ENCODE measurements at places on chromosomes 3 and 15.
A peak's percentile ranks its signal among the peaks of the same experiment; 100 is the strongest.

DNA sequence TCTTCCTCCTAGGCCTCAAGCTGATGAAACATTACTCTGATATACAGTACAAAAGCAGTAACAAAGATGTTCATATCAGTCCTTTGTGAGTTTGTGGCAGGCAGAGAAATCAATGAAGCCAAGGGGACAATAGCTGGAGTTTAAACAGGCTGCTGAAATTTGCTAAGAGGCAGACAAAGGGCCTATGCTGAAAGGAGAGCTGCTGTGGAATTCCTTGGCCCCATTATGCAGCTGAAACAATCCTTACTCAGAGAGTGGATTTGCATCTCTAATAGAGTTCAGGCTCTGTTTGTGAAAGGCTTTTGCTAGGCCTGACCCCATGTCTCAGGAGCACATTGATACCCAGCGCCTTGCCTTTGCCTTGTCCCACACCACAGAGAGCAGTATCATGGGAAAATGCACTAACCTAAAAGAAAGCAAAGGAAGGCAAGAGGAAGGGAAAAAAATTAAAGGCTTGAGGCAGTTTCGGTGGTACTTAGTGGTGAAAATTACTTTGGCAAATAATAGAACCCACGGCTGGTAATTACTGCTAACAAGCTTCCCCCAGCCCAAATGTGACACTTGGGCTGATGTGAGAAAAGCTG, 195.0 kb upstream of the EPHA3 start:
- DNase-seq: no peak

GRCh38 chr3:97699889-97700288, 64.7 kb upstream of the ARL6 start:
- no peak for DNase-seq

GRCh38 chr3:101890716-101891115, 41.4 kb downstream of the NFKBIZ start:
- no peak for DNase-seq

DNA sequence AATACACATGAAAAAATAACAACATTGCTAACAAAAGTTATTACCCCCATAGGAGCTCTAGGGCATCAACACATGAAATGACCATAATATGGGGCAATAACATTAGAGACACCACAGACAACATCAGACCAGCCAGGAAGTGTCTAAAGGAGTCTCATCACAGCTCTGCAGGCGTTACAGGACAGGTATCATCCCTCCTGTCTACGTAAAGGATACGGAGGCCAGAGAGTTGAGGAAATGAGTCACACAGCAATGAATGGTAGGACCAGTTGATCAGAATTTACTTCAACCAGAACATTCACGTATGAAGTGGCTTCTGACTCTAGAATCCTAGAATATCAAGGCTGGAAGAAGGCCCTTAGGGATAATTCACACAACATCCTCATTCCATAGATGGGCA, 1.8 kb downstream of the NME9 start:
- DNase-seq: no peak

DNA sequence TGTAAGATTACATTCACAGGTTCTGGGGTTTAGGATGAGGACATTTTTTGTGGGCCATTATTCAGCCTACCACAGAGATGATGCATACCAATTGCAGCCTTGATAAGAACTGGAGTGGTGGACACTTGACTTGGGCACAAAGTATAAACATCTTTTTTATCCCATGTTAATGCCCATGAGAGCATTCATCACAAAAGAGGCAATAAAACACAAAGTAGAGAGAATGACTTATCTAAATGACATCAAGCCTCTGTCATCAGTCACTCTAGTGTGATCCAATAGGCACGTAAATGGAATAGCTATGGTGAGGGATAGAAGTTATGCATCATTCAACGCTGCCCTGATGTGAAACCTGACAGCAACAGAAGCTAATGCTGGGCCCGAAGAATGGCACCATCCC, 25.8 kb downstream of the VEPH1 start:
- no peak for DNase-seq

GRCh38 chr15:92892201-92892555, 7.9 kb upstream of the CHD2 start:
- no peak for DNase-seq

GRCh38 chr15:89330881-89331595, 3.6 kb downstream of the POLG start:
- no peak for DNase-seq

GRCh38 chr3:157650172-157650571, 147.0 kb upstream of the VEPH1 start:
- DNase-seq: no peak

DNA sequence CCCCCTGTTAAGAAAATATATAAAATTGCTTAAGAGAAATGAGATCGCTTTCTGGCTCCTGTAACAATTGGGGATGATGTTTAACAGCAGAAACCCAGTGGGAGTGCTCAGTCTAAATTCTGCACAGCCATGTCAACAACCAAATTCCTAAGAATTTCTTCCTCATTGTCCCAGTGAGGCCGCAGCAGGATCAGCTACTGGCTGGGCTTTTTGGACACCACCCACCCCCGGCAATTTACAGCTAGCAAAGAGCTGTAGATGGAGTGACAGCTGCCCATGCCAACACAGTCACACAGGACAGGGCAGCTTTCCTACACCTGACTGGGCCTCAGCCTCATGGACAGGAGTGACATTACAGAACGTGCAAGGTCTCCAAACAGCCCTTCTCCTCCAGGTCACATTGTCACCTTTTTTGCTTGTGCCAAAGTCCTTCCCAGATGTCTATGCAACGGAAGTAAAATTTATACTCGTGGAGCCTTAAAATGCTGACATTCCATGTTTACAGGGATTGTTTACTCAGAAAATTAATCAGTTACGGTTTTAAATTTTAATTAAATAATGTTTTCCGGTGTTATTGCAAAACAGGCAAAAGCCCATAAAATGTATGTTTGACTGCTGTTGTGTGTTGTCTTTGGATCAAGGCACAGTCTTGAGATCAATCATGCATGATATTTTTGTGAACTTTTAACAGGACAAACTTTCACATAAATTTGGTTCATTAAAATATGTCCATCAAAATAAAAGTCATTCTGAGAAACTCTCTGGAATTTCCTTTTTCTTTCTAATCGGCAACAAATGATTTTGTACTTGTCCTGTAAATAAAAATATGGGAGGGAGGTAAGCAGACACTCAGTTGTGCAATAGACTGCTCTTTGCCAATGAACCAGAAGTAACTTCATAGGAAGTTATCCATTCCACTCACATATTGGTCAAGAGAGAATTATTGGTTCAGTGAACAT, 943.2 kb downstream of the MCTP2 start:
- no peak for DNase-seq

DNA sequence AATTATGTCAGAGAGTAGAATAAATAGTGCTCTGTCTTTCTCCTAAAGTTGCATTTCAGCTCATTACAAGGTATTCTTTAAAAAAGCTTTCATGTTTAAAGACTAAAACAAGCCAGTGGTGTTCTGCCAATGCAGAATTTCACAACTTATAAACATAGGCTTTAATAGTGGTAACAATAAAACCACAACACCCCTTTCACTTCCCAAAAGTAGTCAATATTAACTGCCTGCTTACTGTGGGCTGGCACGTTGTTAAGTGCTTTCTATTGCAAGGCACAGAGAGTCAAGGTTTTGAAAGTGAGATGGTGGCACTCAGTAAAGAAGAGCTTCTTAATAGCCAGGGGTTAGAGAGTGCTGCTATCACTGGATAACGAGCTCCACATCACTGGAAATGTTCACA, 8.4 kb upstream of the RTP1 start:
- no peak for DNase-seq

GRCh38 chr15:50880651-50881114, 27.8 kb upstream of the AP4E1 start:
- DNase-seq: peak; percentile 41

- no peak for DNase-seq
These were observed 17.3 kb downstream of the ANAPC13 start for GRCh38 chr3:134468519-134468918.

- no peak for DNase-seq
These were observed 96.5 kb upstream of the UBE2E2 start for GRCh38 chr3:23106666-23107065.
